ENCODE measurements at places on chromosomes 16 and 17.

DNA sequence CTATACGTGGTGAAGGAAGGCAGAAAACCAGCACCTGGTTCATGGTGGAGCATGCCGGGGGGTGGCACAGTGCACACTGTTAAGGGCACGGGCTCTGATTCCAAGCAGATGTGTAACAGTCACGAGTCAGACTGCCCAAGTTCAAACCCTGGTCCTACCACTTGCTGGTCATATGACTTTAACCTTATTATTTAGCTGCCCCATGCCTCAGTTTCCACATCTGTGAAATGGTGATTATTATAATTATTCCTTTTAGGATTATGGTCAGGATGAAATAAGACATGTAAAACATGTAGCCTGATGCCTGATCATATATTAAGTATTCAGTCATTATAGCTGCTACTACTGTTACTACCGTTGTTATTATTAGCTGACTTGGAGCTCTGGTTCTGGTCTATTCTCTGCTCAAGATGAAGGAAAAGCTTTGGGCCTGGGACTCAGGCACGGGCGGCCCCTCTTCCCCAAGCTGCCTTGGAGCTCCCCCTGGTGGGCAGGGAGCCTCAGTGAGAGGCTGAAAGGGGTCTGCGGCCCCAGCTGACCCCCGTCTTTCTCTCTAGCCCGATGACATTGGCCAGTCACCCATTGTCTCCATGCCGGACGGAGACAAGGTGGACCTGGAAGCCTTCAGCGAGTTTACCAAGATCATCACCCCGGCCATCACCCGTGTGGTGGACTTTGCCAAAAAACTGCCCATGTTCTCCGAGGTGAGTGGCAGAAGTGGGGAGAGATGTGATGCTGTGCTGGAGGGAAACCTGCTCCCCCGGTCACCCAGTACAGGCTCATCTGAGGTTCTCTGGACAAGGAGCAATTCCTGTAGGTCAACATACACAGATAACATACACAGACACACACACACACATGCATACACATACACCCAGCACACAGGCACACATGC, 14.0 kb downstream of the NR1D1 start:
- DNase-seq = no peak

DNA sequence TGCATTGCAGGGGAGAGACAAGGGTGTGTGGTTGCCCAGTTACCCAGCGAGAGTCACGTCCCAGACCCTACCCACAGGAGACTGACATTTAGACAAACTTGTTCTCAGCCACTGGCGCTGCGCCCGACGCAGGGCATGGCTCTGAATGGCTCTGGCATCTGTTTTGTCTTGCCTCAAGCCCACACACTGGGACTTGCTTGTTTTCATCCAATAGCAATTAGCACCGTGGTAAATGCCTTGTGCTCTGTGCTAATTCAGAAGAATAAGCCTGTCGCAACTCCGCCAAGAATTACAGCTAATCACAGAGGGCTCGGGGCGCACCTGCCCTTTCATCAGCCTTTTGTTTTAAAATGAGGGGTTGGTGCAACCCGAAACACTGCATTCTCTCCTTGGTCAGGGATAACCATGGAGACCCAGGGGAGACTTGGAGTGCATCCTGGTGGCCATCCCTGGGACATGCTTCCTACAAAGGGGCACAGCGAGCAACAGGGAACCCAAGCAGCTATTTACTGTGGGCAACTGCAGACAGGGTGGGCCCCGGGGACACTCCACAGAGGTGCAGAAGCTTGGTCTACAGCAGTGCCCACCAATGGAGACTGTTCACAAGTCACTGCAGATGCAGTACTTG, 220.6 kb upstream of the ZFHX3 start:
- DNase-seq = no peak

- DNase-seq = no peak
Observed at GRCh38 chr17:35664685-35665084, 66.8 kb upstream of the RASL10B start.

- DNase-seq = no peak
Observed at GRCh38 chr16:3358871-3359270, 3.2 kb downstream of the OR2C1 start.

- no peak for DNase-seq
Observed at GRCh38 chr16:74936902-74937560, 47.9 kb downstream of the WDR59 start.

DNA sequence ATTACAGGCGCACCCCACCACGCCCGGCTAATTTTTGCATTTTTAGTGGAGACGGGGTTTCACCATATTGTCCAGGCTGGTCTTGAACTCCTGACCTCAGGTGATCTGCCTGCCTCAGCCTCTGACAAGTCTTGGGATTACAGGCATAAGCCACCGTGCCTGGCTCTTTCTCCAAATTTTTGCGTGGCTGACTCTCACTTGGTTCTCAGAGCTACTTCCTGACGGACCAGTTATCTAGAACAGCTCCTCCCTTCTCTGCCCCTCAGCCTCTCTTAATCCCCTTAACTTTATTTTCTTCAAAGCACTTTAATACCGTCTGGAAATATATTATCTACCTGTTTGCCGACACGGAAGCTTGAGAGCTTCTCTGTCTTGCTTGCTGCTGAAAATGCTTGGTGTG, 4.2 kb downstream of the YPEL2 start:
- DNase-seq = no peak

GRCh38 chr17:59627770-59628171, 8.1 kb downstream of the CLTC start:
- DNase-seq = no peak

DNA sequence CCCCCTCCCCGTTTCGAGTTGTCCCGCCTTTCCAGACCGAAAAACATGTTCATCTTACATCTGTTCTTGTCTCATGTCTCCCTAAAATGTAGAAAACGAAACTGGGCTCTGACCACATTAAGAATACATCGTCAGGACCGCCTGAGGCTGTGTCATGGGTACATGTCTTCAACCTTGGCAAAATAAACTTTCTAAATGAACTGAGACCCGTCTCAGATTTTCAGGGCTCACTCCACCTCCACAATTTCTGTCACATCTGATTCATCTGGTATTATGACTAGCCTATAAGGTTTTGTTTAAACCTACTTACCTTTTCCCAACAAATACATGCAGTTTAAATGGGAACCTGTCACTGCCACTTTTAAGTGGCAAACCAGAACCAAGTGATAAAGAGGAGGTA, 621 bp downstream of the SDR42E1 start:
- DNase-seq = no peak

DNA sequence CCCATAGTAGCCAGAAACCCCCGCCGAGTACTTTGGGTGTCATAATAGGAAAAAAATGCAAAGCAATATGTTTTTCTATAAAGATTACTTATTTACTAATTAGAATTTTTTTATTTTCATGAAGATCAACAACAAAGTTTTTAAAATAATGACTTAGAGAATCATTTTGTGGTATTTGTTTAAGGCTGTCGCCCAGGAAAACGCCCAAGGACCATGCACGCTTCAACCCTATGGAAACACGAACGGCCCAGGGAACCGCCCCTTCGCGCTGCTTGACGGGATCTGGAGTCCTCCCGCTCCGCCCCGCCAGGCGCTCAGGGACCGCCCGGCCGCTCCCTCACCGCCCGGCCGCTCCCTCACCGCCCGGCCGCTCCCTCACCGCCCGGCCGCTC, 408 bp upstream of the KPNA2 start:
- DNase-seq = peak; percentile 98

DNA sequence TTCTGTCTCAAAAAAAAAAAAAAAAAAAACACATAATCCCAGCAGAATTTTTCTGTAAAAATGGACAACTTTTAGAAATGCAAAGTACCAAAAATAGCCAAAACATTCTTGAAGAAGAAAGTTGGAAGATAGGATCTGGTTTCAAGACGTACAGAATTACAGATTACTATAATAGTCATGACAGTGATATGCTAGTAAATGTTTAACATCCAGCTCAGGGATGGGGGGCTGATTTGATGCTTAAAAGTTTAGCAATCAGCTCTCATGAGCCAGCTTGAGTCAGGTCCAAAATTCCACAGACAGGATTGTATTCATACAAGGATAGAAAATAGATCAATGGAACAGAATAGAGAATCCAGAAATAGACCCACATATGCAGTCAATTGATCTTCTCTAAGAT, 100.5 kb downstream of the CYB561 start:
- no peak for DNase-seq

- DNase-seq = no peak
Observed at GRCh38 chr16:60271025-60271771, 1537.1 kb upstream of the GOT2 start.

GRCh38 chr17:65131946-65132345, 5.2 kb upstream of the RGS9 start:
- DNase-seq = no peak

- no peak for DNase-seq
Observed at GRCh38 chr16:8663192-8664089, 11.0 kb upstream of the ABAT start.

All from midbrain (tissue), 1 donor.